ENCODE measurements at places on chromosomes 5 and 9. TPM values are rescaled to one million over a fixed set of nuclear protein-coding genes. Genes with fewer than 3 reads are reported as not detected.

The TAF11L2 gene
- total RNA-seq = not detected

GRCh38 chr5:172096207-172096940 lies 89.9 kb upstream of the FBXW11 start:
- no peak for ATAC-seq

DNA sequence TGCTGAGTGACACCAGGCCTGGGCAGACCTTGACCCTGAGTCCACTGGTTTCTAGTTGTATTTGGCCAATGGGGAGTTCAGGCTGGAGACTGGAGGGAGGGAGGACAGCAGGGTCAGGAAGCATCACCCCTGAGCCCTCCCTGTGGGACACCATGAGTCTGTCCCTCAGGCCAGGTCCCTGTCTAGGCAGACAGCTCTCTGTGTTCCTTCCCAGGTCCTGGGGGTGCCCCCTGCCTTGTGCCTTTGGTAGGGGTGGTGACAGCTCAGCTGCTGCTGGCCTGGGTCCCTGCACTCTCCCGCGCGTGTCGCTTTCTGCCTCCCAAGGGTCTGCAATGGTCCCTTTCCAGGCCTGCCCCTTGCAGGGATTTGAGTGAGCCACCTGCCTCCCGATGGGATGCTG lies 125.5 kb downstream of the OLFM1 start:
- ATAC-seq = no peak

GRCh38 chr9:136626740-136627642 lies 35.7 kb upstream of the EGFL7 start:
- no peak for ATAC-seq

The DPYSL3 gene
- 0.52 TPM for total RNA-seq

DNA sequence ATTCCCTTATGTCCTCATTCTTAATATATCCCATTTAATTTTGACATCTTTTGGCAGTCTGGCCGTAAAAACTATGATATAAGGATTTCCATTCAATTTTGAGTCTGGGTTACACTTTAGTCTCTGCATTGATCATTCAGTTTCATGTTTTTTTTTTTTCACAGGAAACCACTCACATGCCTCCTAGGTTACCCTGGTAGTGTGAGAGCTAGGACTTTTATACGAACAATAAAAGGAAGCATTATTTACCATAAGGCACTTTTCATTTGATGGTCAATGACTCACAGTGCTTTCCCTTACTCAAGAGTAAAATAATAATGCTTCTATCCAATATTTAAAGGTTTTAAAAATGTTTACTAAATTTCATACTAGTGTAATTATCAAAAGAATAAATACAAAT lies 16.4 kb upstream of the DMAC1 start:
- ATAC-seq = no peak

DNA sequence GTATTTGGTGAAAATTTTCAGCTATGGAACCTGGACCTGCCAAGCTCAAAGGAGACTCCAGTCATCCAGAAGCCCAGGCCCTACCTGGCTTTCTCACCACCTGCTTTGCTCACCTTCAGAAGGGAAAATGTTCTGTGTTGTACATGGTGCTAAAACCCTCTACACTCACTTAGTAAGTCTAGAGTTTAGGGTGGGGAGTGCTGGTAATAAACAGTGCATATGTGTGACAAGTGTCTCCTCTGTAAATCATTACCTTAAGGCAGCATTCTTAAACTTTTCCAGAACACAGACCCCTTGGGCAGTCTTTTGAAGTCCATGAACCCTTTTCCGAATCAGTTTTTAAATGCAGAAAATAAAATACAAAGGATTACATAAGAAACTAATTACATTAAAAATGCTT lies 248.8 kb upstream of the PIK3R1 start:
- ATAC-seq = no peak

The MCCC2 gene
- total RNA-seq = 41.0 TPM

- no peak for ATAC-seq
These were observed 3.7 kb upstream of the FSD1L start for GRCh38 chr9:105444130-105444529.

DNA sequence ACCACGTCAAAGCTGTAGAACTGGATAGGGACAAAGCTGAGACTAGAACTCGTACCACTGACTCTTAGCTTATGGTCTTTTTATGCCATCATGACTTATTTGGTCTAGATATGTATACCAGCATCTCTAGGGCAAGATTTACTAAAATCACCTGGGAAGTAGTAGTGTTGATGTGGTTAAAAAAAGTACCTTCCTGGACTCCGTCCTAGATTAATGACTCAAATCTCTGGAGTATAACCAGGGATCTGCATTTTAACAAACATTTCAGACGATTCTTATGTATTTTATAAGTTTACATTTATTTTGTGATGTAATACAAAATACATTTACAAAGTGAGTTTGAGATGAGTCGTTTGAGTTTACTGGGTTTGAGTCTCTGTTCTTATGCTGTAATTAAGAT lies 68.7 kb downstream of the ARHGAP26 start:
- ATAC-seq = no peak

The CYSTM1 gene
- 11.9 TPM for total RNA-seq

The SIT1 gene
- total RNA-seq = 97.0 TPM

GRCh38 chr9:95504053-95504963 lies 12.5 kb downstream of the PTCH1 start:
- no peak for ATAC-seq

GRCh38 chr9:108254236-108254635 lies 601.5 kb downstream of the ACTL7B start:
- no peak for ATAC-seq

DNA sequence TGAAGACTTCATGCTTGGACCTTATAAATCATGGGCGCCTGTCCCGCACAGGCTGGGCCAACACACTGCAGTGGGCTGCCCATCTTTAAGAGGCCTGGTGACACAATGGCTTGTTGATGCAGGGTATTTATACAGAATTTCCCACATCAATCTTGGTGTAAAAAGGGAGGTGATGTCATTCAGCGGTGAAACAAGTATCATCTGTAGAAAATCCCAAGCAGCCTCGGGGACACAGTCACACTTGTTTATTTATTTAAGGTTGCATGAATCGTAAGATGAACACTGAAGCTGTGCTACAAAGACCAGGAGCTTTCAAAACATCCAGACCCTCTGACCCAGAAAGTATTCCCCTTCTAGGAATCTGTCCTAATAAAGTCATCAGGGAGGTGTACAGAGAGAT lies 40.5 kb downstream of the SMIM23 start:
- ATAC-seq = no peak

The IL6ST gene
- total RNA-seq = 66.8 TPM

The RNF224 gene
- total RNA-seq = not detected
